ENCODE measurements at places on chromosomes 16 and 17.

- no peak for DNase-seq
Observed at GRCh38 chr16:22174642-22175041, 12.3 kb downstream of the SDR42E2 start.

GRCh38 chr17:81011951-81012350 is 20.3 kb downstream of the CHMP6 start:
- no peak for DNase-seq

DNA sequence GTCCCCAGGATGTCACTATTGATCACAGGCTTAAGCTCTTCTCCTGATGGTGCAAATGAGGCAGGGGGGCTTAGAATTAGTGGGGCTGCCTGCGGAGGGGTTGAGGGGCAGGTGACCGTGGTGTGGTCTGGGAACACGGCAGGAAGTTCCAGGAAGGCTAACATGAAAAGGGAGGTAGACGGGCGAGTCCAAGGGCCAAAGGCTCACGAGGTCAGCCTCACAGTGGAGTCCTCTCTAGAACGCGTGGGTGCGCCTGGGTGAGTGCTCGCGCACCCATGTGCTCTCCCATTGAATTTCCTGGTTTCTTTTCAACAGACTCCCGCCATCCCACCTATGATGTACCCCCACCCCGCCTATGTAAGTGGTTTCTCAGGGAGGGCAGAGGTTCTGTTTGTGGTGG is 15.2 kb downstream of the LGALS9 start:
- DNase-seq = no peak

DNA sequence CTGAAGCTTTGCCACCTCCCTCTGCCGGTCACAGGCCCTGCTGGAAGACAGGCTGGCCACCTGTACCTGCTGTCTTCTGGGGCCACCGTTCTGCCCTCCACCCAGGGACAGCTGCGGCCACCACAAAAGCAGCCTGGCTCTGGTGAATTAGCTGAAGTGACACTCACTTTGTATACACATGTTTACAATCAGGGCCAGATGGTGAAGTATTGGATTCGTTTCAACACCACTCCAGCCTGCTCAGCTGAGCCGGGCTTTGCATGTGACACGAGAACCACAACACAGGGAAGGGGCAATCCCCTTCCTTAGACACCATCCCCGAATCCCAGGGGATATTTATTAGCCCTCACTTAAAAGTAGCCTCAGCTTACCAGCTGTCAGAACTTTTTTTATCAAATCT is 191.5 kb upstream of the RPL38 start:
- DNase-seq = no peak

GRCh38 chr17:50453901-50454300 is 14.8 kb downstream of the CHAD start:
- no peak for DNase-seq

DNA sequence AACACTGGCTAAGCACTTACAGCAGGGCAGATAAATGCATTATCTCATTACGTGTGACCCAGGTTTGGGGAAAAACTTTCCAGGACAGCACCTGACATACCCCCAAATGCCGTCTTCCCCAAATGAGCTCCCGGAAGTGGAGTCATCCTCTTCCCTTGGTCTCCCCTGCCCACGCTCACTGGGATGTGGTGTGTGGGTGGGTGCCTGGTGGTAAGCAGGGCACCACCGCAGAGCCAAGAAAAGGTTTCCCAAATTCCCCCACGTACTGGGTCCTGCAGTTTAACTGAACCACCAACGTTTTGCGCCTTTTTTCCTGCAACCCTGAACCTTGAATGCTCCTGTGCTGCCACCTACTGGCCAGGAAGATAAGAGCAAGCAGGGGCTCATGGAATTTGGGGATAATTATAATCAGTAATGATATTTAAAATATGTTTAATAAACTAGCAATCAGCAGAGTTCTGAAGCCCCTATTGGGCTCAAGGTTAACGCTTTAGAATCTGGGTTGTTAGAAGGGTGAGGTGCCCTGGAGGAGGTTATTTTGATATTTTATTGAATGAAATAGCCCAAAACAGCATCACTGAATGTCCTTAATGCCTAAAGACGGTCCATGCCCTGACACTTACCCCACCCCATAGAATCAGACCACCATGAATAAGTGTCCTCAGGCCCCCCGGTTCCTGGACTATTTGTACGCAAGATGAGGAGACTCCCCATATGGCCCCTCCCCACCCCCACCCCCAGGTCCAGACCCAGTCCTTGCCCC is 8.0 kb downstream of the SPPL2C start:
- peak; percentile 42 for DNase-seq

DNA sequence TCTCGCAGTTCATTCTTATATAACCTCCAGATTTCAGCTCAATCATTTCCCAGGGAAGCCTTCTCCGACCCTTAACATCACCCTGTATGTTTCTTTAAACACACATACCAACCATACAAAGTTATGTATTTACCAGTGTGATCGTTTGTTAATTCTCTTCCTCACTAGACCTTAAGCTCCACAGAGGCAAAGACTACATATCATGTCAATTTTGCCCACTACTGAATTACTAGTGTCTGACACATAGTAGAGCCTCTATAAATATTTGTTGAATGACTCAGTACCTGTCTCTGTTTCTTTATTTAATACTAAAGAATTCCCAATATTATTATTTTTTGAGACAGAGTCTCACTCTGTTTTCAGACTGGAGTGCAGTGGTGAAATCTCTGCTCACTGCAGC is 137.2 kb downstream of the SHISA9 start:
- no peak for DNase-seq

- no peak for DNase-seq
Observed at GRCh38 chr16:14963281-14964173, 11.3 kb upstream of the PDXDC1 start.

GRCh38 chr16:69787883-69788282 is 25.8 kb downstream of the WWP2 start:
- DNase-seq = no peak

DNA sequence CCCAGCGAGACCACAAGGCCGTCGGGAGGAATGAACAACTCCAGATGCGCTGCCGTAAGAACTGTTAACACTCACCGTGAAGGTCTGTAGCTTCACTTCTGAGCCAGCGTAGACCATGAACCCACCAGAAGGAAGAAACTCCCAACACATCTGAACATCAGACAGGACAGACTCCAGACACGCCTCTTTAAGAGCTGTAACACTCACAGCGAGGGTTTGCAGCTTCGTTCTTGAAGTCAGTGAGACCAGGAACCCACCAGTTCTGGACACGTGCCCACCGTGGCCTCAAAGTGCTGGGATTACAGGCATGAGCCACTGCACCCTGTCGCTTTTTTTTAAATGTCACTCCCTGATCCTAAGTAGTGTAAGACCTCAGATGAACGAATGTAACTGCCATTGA is 17.3 kb downstream of the KPNA2 start:
- DNase-seq = no peak

DNA sequence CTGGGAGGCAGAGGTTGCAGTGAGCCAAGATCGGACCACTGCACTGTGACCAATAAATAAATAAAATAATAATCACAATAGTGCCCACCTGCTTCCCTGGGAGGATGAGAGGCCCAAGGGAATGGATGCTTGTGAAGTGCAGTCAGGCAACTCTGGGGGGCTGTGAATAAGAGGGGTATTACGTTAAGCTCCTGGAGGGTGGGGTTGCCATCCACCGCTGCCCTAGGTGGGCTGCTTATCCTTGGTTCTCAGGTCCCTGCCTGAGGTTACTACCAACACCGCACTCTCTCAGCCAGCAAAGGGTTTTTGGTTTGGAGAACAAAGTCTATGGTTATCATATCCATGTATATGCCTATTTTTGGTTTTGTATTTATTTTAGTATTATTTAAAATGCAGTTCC is 48.6 kb upstream of the CBFA2T3 start:
- no peak for DNase-seq

- peak; percentile 50 for DNase-seq
Observed at GRCh38 chr17:37160944-37161343, 212.2 kb downstream of the AATF start.

GRCh38 chr17:80191865-80192661 is 22.2 kb downstream of the CARD14 start:
- no peak for DNase-seq

DNA sequence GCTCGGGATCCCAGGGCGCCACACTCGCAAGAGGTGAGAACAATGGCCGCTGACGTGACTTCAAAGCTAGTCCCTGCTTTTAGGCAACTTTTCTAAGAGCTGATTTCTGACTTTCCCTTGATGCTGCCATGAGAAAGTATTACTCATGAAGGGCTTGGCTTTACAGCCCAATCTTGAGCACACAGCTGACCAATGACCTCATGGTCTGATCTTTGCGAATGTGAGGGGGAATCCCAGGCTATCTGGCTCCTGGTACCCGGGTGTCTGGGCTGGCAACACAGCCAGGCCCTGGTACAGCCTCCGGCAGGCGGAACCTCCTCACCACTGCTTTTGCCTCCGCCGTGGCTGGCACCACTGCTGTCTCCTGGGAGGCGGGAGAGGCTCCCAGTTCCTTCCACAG is 17.5 kb downstream of the NDUFAF8 start:
- DNase-seq = no peak

DNA sequence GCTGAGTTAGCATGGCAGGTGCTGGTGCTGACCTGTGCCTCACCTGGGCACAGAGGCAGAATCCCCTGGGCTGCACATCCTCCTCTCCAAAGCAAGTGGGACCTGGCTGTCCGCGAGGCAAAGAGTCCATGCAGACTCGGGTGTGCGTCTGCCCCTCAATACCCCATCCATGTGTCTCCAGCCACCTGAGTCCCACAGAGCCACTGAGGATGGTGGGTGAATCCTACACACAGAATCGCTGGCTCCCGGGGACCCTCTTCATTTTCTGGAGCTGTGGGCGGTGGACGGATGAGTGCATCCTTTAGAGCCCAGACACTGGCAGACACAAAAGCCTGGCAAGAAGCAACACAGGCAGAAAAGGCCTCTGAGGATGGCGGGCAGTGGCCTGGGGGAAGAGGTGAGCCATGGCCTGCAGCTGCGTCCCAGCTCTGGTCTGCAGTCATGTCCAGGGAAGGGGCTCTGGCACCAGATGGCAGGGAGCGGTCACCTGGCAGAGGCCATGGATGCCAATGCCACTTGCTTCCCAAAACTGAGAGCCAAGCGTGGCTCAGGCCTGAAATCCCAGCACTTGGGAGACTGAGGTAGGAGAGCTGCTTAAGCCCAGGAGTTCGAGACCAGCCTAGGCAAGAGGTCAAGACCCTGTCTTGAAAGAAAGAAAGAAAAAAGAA is 29.9 kb downstream of the AXIN1 start:
- DNase-seq = no peak

- no peak for DNase-seq
Observed at GRCh38 chr17:32398946-32399345, 45.4 kb upstream of the PSMD11 start.

- DNase-seq = no peak
Observed at GRCh38 chr16:24821129-24821528, 24.6 kb upstream of the SLC5A11 start.

DNA sequence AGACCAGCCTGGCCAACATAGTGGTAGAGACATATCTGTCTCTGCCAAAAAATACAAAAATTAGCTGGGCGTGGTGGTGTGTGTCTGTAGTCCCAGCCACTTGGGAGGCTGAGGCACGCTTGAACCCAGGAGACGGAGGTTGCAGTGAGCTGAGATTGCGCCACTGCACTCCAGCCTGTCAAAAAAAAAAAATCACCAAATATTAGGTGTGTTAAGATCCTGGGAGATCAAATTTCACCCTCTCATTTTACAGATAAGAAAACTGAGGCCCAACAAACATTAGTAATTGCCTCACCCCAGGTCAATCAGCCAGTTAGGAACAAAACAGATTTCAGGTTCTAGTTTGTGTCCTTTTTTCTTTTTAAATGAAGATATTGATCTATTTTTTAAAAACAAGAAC is 116.7 kb downstream of the MSI2 start:
- DNase-seq = no peak

DNA sequence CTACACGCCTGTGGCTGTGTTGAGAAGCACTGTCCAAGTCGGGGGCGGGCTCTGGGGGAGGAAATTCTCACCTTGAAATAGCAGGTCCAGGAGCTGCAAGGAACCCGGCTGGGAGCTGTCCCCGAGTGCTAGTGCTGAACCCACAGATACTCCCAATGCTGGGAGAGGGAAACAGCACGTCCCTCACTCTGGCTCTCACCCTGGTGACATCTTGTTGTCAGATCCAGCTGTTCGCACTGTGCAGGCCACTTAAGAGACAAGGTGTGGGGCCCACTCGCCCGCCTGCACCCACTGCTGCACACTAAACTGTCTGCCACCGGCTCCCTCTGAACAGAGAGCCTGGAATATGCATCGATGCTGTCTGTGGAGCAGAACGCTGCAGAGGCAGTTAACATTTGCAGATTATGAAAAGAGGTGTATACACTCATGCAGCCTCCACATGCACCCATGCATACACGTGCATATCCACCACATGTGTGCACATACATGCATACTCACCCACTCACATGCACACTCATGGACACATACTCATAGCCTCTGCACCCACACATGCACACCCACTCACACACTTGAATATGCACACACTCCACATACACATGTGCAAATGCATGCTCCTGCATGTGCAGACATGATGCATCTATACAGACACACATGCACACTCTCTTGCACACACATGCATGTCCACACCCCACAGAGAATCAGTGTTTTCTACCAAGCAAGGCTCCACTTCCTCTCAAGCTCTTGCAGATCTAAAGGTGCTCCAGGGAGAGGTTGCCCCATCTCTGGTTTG is 42.0 kb downstream of the MGAT5B start:
- DNase-seq = peak; percentile 30

GRCh38 chr17:6796017-6796886 is 20.2 kb downstream of the FBXO39 start:
- DNase-seq = no peak

GRCh38 chr16:5364186-5364585 is 266.6 kb upstream of the EEF2KMT start:
- DNase-seq = no peak

DNA sequence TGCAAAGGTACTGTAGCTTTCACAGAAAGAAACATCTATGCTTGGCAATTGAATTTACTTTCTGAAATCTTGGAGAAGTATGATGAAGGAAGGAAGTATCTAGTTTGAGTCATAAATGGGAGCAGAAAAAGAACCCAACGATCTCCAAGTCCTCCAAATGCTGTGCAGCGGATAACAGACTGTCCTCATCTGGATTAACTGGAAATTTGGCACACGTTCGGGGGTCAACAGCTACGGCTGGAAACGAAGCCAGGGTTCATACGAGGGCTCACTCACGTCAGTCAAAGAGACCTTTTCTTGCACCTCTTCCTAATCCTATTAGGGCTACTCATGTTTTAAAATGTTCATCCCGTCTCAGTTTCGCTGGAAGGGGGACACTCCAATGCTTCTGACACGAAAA is 152.0 kb downstream of the ZFHX3 start:
- no peak for DNase-seq

DNA sequence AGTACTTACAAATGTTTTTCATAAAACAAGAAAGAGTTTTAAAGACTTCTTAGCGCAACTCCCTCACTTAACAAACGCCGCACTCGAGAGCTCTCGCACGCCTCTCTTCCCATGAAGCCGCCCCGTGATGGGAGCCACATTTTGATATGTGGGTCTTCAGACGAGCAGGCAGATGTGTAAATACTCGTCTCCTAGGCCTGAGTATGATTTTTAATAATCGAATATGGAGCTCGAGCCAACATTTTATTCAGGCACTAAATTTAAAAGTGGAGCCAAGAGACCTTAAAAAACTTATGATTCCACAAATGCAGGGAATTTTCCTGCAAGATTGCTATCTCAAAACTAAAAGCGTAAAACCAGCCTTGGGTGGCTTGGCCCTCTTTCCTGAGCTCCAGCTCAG is 55.4 kb downstream of the IRX6 start:
- DNase-seq = no peak

GRCh38 chr16:4869147-4869805 is 22.0 kb downstream of the UBN1 start:
- DNase-seq = no peak

All from fibroblast of skin of right quadriceps (primary cell).